ENCODE measurements at places on chromosomes 4 and X. TPM values are rescaled to one million over a fixed set of nuclear protein-coding genes. Genes with fewer than 3 reads are reported as not detected.
A peak's percentile ranks its signal among the peaks of the same experiment; 100 is the strongest.

- DNase-seq = no peak
Observed at GRCh38 chrX:130080791-130081367, 29.4 kb downstream of the ELF4 start.

The SLC9B2 gene
- 8.3 TPM for polyA plus RNA-seq

DNA sequence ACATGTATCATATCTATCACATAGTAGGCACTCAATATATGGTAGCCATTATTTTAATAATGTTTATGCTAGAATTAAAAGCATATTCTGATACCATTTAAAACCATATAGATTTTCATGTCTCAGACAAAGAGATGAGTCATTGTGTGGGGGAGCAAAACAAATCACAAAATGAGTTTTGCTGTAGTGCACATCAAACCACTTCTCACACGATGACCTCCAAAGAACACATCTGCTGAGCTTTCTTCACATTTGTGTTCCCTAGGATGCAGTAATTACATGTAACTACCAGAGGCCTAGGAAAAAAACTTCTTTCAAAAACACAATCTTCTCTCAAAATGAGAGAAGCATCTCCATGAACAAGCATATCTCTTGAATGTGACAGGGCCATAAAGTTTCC is 56.1 kb upstream of the BRS3 start:
- no peak for DNase-seq

DNA sequence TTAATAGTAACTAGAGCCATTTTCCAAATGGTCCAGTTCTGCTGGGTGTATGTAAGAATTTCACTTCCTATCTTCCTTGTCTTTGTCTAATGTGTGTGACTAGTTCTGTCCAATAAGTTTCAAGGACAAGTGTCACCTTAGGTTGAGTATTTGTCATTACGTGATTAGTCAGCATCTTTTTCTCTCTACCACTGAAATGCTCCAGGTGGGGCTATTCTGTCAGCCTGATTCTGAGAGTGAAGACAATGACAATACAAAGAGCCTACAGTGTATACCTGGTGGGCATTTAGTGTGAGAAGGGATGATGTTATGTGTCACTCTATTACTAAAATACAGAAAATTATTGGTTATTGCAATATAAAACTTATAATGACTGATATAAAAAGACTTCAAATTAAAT is 876.3 kb downstream of the C4orf33 start:
- no peak for DNase-seq

The KIF4A gene
- polyA plus RNA-seq = 10.0 TPM

DNA sequence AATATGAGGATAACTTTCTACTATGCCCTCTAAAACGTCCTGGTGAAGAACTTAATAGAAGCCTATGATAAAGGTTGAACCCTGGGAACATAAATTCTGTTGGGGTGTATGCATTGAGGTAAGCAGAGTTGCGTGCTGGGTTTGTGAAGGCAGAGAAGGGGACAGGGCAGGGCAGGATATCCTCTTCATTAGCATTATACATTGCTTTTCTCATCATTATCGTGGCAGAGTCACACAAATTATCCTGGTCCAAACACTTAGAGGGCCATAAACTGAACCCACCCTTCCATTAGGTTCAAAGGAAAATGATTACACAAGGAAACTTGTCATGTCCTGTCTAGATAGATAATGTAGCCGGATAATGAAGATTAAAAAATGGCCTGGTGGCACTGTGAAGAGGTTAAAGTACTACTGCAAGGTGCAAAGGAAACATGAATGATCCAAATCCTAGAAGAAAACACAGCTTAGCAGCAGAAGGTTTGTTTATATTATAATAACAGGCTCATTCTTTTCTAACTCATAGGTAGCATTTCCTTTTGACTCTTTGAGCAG is 189.1 kb downstream of the SPCS3 start:
- DNase-seq = no peak

GRCh38 chrX:68978255-68978654 is 149.4 kb downstream of the EFNB1 start:
- DNase-seq = peak; percentile 40

DNA sequence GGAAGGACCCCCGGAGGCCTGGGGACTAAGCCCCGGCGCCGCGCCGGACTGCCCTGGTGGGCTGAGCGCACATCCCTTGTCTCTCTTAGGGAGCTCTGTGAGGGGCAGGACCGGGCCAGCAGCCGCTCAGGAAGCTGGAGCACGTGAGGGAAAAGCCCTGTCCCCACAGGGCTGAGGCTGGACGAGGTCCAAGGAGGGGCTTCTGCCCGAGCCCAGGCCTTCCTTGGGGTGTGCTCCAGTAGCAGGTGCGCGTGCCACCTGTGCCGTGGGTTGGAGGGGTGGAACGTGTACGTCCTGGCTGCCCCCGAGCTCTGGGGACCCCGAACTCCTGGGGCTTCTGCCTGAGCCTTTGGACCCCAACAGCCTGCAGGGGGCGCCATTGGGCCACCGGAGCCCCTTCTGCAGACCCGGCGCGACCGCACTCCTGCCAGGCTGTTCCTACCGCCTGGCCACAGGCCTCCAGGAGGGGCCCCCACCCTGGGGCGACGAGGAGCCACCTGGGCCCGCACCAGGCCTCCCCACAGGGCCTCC is 27.2 kb downstream of the TACC3 start:
- no peak for DNase-seq

DNA sequence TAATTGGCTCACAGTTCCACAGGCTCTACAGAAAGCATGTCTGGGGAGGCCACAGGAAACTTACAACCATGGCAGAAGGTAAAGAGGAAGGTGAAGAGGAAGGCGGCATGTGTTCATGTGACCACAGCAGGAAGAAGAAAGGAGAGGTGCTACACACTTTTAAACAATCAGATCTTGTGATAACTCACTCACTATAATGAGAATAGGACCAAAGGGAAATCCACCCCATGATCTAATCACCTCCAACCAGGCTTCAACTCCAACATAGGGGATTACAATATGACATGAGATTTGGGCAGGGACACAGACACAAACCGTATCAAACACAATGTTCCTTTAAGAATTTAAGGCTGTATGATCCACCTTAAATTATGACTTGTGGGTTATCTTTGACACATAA is 10.5 kb upstream of the PGM2 start:
- DNase-seq = no peak

The ACOX3 gene
- polyA plus RNA-seq = 20.9 TPM

DNA sequence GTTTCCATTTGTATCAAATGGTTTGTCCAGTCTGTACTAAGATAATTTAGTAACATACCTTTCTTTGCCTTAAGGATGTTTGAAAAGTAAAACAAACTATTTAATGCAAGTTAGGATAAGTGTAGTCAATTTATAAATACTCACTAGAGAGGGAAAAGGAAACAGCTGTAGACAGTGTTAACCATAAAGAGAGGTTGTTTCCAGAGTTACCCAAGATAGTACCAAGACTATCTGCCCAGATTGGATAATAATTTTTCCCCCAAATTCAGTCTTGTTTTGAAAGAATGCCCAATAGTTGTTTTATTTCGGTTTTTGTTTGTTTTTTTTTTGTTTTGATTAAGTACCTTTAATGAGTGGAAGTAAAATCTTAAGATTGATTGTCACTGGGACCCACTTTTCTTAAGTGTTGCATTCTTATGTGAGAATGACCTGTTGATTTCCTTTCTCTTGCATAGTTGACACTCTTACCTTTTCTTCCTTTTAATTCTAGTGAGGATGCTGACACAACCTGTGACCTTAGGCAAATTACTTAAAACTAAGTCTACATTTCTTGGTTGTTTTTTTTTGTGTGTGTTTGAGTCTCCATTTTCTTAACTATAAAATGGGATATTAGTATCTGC is 12.8 kb downstream of the AFF1 start:
- no peak for DNase-seq

GRCh38 chrX:73647212-73647611 is 84.2 kb downstream of the CHIC1 start:
- no peak for DNase-seq

The PSMD10 gene
- polyA plus RNA-seq = 68.5 TPM

- no peak for DNase-seq
Observed at GRCh38 chrX:150018931-150019361, 80.7 kb upstream of the EOLA2 start.

DNA sequence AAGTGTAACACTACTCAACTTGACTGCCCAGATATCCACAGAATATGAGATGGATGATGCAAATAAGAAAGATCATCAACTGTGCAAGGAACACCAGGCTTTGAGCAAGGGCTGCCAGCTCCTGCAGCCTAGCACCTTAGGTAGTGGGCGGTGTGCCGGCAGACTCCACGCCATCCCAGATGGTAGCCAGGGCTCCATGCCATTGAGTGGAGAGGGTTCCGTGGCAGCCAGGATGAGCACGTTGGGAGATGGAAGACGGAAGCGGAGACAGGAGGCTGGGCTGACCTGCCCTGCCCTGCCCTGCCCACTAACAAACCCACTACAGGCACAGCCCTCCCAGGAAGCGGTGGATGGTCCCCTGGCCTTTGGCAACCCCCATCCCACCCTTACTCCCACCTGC is 51.9 kb downstream of the TMPRSS11F start:
- no peak for DNase-seq

DNA sequence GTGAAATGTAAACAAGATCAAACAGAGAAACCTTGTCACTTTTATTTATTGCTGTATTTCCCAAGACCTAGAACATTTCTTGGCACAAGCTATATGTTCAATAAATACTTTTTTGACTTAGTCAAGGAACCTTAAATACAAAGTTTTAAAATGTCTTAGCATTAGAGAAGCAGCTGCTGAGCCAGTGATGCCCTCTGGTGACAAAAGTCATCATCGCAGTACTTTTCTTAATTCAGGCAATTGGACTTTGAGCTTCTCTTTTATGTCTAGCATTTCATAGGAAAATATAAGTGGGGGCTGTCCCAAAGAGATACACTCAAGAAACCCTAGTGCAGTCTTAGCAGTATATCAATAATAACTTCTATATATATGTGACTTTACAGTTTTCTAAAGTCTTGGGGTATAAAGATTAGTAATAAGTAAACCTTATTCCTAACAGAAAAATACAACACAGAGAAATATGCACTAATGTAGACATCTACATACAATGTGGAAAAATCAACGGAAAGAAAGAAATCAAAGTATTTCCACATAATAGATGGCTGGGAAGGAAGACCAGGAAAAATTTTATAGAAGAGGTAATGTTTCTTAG is 118.4 kb downstream of the DTHD1 start:
- no peak for DNase-seq

GRCh38 chr4:181529537-181529936 is 713.7 kb upstream of the TENM3 start:
- no peak for DNase-seq

DNA sequence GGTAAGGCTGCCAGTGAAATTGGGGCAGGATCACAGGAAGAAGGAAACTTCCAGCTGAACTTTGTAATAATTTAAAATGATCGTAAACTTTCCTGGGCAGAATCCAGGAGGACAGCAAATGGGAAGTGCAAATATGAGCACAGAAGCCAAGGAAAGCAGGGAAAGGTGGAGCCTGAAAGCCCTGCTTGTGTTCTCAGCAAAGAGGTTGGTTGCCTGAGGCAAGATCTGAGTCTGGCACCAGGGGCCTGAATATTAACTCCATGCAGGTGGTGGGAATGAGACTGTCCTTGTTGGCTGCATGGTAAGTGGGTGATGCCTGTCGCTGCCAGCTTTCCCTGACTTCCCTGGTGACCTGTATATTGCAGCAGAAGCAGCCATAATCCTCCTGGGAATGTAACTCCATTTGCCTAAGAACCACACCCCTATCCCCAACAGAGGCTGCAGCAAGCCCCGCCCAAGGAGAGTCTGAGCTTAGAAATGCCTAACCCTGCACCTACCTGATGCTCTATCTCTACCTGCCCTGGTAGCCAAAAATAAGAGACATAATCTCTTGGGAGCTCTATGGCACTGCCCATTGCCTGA is 132.0 kb upstream of the HDX start:
- no peak for DNase-seq

The GABRE gene
- polyA plus RNA-seq = 13.6 TPM

DNA sequence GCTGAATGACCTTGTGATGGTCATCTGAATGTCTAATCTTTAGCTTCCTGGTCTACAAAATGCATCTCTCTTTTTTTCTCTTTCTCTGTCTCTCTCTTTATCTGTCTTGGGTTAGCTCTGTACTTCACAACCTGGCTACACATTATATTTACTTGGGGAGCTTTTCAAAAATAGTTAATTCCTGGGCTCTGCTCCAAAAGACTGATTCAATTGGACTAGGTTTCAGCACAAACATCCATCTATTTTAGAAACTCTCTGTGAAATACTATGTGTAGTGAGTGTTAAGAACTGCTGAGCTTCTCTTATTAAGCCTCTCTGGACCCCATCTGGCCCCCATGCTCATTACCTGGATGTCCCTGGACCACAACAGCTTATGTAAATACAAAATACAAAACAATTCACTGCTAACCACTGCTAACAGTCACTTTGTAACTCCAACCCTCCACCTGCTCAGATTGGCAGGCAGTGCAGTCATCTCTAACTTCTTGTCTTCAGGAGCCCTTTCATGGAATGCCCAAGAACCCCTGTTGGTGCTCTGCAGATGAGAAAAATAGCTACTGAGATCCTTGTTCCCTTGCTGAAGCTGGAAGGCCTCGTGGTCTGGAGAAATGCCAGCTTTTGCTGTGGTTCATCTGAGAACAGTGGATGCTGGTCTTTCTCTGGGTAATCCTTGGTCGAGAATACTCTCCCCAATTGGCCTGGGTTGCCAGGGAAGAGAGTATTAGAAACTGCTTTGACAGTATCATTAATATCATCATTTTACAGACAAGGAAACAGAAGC is 14.8 kb upstream of the BOD1L1 start:
- DNase-seq = no peak

GRCh38 chrX:13088156-13088487 is 43.7 kb upstream of the FAM9C start:
- no peak for DNase-seq

- no peak for DNase-seq
Observed at GRCh38 chrX:109732017-109732801, 848 bp downstream of the ACSL4 start.

GRCh38 chr4:164926301-164926700 is 49.3 kb downstream of the APELA start:
- DNase-seq = no peak

The ZCCHC12 gene
- polyA plus RNA-seq = 0.39 TPM

Measured in right lung (tissue), 10 donors.